Stimulated activated CD4-positive, alpha-beta T cell treated with anti-CD3 and anti-CD28 coated beads, Interleukin-1b, Interleukin-23, amount 100 ng/mL, for 24 hours (primary cell): ENCODE measurements at places on chromosomes 1 and 21.

DNA sequence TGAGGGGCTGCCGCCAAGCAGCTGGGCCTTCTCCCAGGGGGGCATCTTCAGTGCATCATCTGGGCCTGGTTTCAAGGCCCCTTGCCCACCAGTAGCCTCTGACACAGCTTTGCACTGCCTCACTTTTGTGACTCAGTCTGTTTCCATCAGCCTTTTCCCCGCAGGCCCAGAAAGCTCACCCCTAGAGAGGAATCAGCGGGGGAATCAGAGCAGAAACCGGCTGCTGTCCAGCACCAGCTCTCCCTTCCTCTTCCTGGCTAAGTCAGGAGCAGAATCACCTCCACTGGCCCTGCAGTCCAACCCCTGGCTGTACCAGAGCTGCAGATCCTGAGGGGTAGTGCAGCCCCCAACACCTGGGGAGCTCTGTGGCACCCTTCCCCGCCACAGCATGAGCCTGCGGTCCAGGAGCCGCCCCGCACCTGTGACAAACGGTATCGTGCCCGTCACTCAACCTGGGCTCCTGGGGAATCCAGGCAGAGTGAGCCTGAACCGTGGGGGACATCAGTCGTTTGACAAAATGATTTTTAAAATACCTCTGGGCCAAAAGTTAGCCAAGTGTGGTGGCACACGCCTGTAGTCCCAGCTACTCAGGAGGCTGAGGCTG is 83.3 kb upstream of the TMEM51 start:
- DNase-seq, result no peak

GRCh38 chr1:230158415-230159291 is 91.6 kb downstream of the GALNT2 start:
- DNase-seq, result no peak

GRCh38 chr1:216462066-216462775 is 39.0 kb upstream of the USH2A start:
- DNase-seq, result no peak

- DNase-seq, result no peak
These were observed 118.2 kb upstream of the SLC44A3 start for GRCh38 chr1:94701796-94702441.

GRCh38 chr1:62903982-62904855 is 120.3 kb downstream of the ATG4C start:
- no peak for DNase-seq

DNA sequence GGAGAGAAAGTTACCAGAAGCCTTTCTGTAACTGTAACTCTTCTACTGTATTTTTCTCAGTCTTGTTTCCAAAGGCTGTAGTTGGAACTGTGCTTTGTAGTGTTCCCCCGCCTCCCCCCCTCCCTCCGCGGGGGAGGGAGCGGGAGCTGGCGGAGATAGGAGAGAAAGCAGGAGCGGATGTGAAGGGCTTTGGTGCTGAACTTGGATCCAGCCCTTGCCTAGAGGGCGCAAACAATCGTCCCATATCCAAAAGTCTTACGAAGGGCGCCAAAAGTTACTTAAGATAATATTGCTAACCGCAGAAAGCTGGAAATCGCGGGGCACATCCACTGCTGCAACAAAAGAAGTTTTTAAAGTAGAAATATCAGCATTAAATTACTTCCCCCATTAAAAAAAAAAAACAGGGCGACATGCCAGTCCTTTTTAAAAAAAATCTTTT is 2.4 kb upstream of the NFIA start:
- DNase-seq, result no peak

- no peak for DNase-seq
These were observed 5.5 kb downstream of the MFSD2A start for GRCh38 chr1:39960431-39960958.

DNA sequence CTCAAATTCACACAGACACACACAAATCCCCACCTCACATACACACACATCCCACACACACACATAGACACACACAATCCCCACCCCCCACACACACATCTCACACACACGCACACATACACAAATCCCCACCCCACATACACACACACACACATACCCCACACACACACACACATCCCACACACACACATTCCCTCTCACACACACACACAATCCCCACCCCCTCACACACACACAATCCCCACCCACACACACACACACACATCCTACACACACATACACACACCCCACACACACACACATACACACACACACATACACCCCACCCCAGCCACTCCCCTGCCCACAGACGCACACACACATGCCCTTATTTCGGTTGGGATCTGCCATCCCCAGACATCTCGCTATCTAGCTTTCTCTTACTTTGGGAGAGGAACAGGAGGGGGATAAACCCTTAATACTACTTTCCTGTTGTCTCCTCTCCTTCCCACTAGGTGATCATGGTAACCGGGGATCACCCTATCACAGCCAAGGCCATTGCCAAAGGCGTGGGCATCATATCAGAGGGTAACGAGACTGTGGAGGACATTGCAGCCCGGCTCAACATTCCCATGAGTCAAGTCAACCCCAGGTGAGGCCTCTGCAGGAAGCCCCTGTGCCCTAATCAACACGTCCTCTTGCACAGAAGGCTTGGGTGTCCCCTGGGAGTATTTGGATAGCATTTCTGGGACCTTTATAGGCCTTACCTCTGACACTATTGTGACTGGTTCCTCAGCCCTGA is 17.2 kb upstream of the ATP1A4 start:
- DNase-seq, result no peak

GRCh38 chr1:60622486-60622885 is 459.9 kb upstream of the NFIA start:
- no peak for DNase-seq

GRCh38 chr1:205534444-205534985 is 30.0 kb downstream of the CDK18 start:
- no peak for DNase-seq

- DNase-seq, result no peak
These were observed 454.5 kb upstream of the NR5A2 start for GRCh38 chr1:199573047-199573446.

- DNase-seq, result no peak
These were observed 43.1 kb upstream of the KANK4 start for GRCh38 chr1:62362061-62362917.

- no peak for DNase-seq
These were observed 27.0 kb upstream of the SLC16A1 start for GRCh38 chr1:112982853-112983536.

GRCh38 chr21:44955141-44955797 is 15.4 kb downstream of the SLX9 start:
- no peak for DNase-seq

DNA sequence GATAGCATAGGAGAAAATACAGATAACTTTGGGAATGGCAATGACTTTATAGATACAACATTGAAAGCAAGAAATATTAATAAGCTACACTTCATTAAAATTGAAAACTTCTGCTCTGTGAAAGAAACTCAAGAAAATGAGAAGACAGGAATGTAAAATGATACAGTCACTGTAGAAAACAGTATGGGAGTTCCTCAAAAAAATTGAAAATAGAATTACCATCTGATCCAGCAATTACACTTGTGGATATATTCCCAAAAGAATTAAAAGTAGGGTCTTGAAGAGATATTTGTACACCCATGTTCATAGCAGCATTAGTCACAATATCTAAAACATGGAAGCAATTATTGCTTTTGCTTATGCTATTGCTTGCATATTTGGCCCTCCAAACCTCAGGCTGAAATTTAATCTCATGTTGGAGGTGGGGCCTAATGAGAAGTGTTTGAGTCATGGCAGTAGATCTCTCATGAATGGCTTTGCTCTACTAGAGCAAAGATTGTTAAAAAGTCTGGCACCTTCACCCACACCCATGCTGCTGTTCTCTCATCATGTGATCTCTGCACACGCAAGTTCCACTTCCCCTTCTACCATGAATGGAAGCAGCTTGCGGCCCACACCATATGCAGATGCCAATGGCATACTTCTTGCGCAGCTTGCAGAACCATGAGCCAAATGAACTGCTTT is 15.3 kb upstream of the AHCYL1 start:
- DNase-seq, result no peak
